Activated CD4-positive, alpha-beta T cell treated with anti-CD3 and anti-CD28 coated beads, Interleukin-2, amount 50 U/mL, for 24 hours (primary cell): ENCODE measurements at places on chromosomes 5 and 9.

DNA sequence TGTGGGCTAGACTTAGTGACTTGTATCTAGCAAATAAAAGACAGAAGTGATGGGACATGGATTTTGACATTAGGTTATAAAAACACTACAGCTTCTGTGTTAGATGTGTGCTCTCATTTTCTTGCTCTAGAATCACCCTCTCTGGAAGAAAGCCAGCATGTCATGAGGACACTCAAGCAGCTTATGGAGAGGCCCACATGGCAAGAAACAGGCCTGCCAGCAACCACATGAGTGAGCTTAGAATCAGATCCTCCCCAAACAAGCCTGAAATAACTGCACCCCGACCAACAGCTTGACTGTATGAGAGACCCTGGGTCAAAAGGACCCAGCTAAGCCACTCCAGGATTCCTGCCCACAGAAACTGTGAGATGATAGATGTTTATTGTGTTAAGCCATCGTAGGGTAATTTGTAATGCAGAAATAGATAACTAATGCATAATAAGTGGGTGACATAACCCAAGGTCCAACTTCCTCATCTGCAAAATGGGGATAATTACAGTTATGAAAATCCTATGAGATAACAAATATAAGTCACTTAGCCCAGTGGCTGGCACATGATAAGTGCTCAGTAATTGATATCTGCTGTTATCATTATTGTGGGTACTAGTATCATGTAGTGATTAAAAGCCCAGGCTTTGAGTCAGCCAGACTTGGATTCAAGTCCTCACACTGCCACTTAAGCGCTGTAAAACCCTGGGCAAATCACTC, 86.5 kb downstream of the KLHL3 start:
- no peak for DNase-seq

- no peak for DNase-seq
These were observed 35.2 kb upstream of the SPATA31C2 start for GRCh38 chr9:88173378-88173999.

GRCh38 chr5:157370967-157371366, 89.0 kb upstream of the NIPAL4 start:
- DNase-seq: no peak

- no peak for DNase-seq
These were observed 32.1 kb upstream of the IL6ST start for GRCh38 chr5:56026863-56027300.

- DNase-seq: no peak
These were observed 115.0 kb downstream of the CETN3 start for GRCh38 chr5:90294604-90295003.

GRCh38 chr5:69293882-69294281, 38.7 kb downstream of the CCDC125 start:
- DNase-seq: no peak

- DNase-seq: no peak
These were observed 154.3 kb upstream of the ZNF618 start for GRCh38 chr9:113721856-113722255.

- no peak for DNase-seq
These were observed 201.7 kb upstream of the TARS1 start for GRCh38 chr5:33238826-33239695.

DNA sequence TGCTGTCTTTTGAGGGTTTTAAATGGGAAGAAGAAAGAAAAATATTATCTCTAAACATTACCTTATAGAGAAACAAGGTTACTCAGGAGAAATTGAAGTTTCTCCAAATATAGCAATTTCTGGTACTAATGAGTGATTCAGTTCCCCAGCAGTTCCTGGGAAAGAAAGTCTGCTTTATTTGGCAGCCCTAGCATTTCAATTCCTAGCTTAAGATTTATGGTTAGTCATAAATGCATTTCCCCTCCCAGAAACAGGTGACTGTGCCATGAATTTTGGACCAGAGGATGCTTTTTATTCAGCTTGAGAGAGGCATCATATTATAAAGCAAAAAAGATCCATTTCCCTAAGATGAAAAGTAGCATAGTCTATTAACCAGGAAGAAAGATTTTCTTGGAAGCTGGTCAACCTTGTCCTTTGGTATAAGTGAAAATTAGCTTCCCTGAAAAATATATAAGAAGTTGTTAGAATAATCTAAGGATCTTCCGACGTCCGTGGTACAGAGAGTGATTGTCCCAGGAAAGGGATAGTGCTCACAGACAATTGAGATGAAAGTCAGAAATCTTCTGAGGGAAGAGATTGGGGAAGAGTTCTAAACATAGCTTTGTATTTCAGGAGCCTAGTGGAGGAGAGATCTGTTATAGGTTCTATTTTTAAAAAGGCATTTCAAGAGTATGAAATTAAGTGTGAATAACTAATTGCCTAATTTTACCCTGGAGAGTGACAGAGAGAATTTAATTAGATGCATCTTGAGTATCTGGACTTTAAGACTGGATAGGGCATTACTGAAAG, 164.9 kb downstream of the ESM1 start:
- DNase-seq: no peak

DNA sequence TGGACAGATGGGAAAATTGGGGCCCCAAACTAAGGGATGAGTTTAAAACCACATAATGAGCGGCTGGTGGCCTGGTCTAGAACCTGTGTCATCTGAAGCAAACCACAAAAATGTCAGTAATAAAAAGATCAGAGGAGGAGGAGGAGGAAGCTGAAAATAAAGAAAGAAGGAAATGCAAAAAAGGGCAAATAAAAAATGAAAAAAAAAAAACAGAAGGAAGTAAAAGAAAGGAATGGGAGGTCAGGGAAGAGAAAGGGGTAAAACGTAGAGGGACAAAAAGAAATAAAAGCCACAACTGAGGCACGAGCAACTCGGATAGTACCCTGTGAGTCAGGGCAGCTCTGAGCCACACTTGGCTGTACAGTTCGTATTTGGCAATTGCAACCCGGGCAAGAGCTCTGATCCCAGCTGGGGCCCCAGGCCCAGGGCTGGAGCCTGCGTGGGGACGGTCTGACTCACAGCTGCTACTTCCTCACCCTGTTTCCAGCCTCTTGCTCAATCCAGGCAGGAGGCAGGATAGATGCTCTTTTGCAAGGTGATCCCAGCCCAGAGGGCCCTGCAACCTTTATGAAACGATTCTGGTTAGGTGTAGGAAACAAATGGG, 137.9 kb upstream of the TRIM32 start:
- DNase-seq: no peak

GRCh38 chr9:137286975-137287383, 9.5 kb downstream of the TOR4A start:
- DNase-seq: no peak

DNA sequence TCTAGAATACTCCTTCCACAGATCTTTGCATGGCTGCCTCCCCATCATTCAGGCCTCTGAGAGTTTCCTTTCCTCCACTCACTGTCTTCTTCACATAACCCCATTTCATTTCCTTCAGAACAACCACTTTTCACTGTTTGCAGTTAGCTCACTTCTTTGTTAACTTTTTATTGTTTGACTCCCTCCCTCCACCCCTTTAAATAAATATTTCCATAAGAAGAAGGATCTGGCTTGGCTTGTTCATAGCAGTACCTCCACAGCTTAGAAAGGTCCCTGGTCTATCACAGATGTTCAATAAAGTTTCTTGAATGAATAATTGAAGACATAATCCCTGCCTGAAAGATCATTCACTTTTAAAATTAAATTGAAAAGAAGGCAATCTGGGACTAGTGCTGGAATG, 661.6 kb downstream of the ACTL7B start:
- no peak for DNase-seq
